ENCODE measurements at places on chromosomes 7 and 10. TPM values are rescaled to one million over a fixed set of nuclear protein-coding genes. Genes with fewer than 3 reads are reported as not detected.

- DNase-seq: no peak
These were observed 165.3 kb downstream of the WNT2 start for GRCh38 chr7:117157241-117158209.

Gene C7orf33
- total RNA-seq: not detected

GRCh38 chr10:72081772-72082590, 6.4 kb downstream of the SPOCK2 start:
- no peak for DNase-seq

Gene OR2A42
- not detected for total RNA-seq

DNA sequence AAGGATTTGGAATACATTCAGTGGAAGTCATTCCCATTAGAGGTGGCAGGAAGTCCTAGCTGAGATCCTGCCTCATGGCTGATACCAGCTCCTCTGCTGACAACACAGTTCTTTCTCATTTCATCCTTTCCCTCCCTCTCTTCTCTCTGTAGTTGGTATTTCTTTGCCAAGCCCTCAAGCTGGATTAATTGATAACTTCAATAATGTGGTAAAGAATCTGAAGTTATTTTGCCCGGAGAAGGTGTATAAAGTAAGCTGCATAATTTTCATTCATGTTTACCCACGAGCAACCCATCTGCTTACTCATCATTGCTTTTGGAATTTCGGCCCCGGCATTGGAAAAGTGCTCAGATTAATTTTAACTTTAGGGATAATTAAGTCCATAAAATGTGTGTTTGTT, 85.2 kb upstream of the PLPP4 start:
- DNase-seq: no peak

Gene BAMBI
- 14.3 TPM for total RNA-seq

GRCh38 chr10:3095373-3096139, 28.2 kb downstream of the PFKP start:
- no peak for DNase-seq

GRCh38 chr7:137852108-137852507, 5.3 kb upstream of the DGKI start:
- no peak for DNase-seq

GRCh38 chr7:117971556-117972244, 98.5 kb upstream of the CTTNBP2 start:
- DNase-seq: no peak
